ENCODE measurements at places on chromosomes 12 and 14. TPM values are rescaled to one million over a fixed set of nuclear protein-coding genes. Genes with fewer than 3 reads are reported as not detected.

DNA sequence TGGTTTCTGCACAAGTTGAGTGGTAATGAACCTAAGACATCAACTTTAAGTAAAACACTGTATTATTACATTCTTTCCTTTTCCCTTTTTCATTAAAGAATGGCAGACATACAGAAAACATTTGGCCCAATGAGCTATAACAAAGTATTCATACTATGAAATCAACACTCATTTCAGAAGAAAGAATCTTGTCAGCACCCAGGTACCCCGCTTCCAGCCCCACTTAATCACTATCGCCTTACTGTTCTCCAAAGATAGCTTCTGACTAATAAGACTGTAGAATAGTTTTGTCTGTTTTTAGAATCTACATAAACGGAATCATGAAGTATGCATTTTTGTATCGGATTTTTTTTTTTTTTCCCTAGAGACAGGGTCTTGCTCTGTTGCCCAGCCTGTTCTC, 9.5 kb downstream of the CNTN1 start:
- DNase-seq: no peak

DNA sequence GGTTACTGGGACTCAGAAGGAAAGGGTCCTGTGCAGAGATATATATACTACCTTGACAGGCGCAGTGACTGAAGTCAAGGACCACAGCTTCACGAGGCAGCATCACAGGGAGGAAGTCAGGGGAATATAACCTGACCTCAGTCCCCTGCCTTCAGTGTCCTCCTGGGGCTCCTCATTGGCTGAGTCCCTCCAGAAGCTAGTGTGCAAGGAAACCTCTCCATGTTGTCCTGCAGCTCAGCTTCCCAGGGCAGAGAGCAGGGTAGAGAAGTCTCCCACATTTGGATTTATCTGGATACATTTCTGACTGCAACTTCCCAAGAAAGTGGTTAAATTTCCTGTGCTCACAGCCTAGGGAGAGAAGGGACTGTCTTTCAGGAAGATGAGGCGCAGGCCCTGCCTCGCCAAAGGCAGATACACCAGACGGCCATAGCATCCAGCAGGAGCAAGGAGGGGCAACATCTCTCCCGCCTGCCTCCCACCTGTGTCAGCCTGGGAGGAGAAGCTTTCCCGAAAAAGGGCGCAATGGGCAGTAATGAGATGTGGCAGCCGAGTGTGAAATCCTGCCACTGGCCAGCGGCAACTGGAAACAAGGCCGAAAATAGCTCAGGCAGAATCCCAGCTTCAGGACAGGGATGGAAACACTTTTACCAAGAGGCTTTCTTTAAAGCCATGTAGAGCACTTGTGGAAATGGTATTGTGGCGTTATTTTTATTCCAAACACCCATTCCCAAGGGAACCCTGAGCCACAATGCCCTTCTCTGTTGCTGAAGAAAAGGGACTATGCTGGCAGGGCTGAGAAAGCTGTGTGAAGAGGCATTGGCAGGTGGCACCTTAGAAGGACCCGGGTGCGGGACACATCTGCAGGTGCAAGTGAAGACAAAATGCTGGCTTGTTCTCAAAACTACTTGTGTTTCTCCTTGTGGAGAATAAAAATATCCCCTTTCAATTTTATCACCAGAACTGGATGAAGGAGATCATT, 54.9 kb upstream of the HIF1A start:
- DNase-seq: no peak

NT5DC3 gene
- 62.4 TPM for total RNA-seq

DNA sequence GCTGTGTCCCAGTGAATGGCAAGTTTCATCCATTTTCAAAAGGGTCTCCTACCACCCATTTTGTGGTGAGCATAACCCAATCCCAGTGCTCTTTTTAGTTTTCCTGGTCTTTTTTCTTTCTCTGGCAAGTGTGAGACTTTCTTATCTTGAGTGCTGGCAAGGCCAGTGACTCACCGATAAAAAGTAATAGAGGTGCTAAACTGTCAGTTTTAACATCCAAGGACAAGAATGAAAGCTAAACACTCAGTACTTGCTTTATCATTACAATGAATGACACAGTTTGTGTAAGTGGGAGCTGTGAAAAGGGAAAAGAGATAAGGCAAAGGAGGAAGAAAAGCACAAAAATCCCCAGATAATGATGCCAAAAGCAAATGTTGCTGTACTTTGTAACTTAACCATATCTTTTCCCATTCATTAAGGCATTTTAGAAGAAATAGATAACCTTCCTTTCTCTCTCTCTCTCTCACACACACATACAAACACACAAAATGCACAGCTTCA, 4.9 kb upstream of the LRIG3 start:
- no peak for DNase-seq

- DNase-seq: no peak
Observed at GRCh38 chr12:2682296-2683251, 112.2 kb upstream of the FKBP4 start.

DNA sequence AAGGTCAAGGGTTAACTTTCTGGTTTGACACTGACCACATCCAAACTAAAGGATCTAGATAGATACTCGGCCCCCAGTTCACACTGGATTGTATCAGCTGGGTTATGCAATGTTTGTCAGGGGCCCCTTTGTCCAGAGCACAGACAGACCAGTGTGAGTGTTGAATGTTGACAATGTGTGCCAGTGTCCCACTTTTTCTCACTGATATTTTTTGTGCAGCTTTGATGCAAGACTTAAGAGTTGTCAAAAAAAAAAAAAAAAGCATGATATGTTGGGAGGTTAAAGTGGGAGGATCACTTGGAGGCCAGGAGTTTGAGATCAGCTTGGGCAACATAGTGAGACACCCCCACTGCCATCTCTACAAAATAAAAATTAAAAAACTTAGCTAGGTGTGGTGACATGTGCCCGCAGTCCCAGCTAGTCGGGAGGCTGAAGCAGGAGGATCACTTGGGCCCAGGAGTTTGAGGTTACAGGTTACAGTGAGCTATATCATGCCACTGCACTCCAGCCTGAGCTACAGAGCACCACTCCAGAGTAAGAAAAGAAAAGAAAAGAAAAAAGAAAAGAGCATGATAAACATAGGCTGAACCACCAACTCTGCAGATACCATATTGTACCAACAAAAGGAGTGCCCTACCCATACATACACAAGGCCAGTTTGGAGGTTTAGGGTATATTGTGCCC, 97.5 kb downstream of the LGR5 start:
- DNase-seq: no peak

DNA sequence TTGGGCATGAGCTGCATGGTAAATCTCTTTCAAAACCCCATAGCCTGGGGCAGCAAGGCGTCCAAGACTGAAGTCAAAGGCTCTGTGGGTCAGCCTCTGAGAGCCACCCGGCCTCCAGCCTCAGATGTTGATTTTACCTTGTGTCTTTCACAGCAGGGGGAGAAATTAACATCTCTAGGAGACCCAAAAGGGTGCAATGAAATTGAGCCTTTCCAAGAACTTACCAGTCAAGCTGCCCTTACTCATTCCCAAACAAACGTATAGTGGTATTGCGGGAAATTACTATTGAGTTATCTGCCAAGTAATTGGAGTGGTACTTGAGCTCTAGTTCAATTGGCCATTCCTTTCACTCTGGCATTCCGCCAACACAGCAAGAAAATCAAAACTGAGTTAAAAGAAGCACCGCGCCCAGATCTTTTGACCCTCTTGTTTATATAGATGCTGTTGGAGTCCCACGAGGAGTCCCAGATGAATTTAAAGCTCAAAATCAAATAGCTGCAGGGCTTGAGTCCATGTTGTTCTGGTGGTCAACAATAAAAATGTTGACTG, 380.7 kb upstream of the SYT1 start:
- no peak for DNase-seq

DNA sequence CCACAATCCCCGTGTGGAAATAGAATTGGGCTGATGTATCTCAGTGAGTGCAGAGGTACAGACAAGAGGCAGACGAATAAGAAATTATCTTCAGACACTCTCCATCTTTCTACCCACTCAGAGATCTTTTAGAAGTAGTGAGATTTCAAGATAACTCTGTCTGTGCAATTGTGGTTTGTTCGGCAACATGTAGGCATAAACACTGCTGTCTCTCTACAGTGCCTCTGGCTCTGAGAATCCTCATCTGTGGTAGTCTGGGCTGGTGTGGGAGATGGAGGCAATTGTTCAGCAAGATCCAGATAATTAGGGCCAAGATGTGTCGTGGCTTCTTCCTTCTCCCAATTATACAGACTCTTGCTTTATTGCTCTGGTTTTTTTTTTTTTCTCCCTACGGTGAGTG, 3.1 kb downstream of the HOXC13 start:
- DNase-seq: no peak

- DNase-seq: no peak
Observed at GRCh38 chr12:113903381-113903863, 62.7 kb downstream of the RBM19 start.

GRCh38 chr12:131119936-131120335, 166.2 kb downstream of the ADGRD1 start:
- no peak for DNase-seq

PTGER2 gene
- 4.3 TPM for total RNA-seq
